ENCODE measurements at places on chromosomes 2 and 18.

DNA sequence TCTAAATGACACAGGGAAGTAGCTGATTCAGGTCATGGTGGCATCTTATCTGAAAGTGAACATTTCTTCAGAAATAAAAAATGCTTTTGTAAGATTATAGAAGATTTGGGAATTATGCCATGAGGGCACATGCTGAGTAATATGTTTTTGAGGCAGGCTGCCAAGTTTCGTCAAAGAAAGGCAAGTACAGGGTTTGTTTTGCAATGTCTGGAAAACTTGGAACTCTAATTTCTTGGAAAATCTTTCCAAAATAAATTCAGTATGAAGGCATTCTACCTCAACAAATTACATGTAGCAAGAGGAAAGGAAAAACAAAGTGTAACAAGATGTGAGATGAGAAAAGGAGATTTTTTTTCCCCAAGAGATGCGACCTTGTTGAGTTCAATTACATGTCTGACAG, 167.7 kb downstream of the PLCL1 start:
- H3K4me3 ChIP-seq, result no peak overlapping the region
- no peaks in the 10 kb centered on the region for H3K27me3 ChIP-seq
- no peak for DNase-seq
- peaks cover 4% of the 10 kb centered on the region for H3K4me1 ChIP-seq
- H3K36me3 ChIP-seq, result no peaks in the 10 kb centered on the region

DNA sequence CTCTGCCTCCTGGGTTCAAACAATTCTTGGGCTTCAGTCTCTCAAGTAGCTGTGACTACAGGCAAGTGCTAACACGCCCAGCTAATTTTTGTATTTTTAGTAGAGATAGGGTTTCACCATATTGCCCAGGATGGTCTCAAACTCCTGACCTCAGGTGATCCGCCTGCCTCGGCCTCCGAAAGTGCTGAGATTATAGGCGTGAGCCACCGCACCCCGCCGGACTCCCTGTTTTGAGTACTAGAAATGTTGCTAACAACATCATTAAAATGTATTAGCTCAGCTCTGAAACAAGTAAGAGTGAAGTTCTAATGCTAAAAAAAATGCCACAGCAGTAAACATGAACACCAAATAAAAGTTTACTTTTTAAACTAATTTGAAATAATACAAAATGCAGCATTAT, 937.7 kb downstream of the CPS1 start:
- no peak for DNase-seq
- no peak overlapping the region for H3K27ac ChIP-seq
- H3K4me1 ChIP-seq, result no peaks in the 10 kb centered on the region
- H3K4me3 ChIP-seq, result no peak overlapping the region
- no peaks in the 10 kb centered on the region for H3K27me3 ChIP-seq

- no peaks in the 10 kb centered on the region for H3K27me3 ChIP-seq
- H3K27ac ChIP-seq, result peak overlapping the region; percentile 55
- H3K36me3 ChIP-seq, result no peaks in the 10 kb centered on the region
- peaks cover 95% of the 10 kb centered on the region for H3K4me1 ChIP-seq
- DNase-seq, result no peak
- H3K4me3 ChIP-seq, result no peak overlapping the region
Measured at GRCh38 chr2:105760191-105760590, 15.5 kb downstream of the NCK2 start.

GRCh38 chr2:152542995-152543481, 174.2 kb downstream of the PRPF40A start:
- H3K4me1 ChIP-seq, result no peaks in the 10 kb centered on the region
- no peak overlapping the region for H3K27ac ChIP-seq
- no peak overlapping the region for H3K4me3 ChIP-seq
- H3K27me3 ChIP-seq, result no peaks in the 10 kb centered on the region
- DNase-seq, result no peak

DNA sequence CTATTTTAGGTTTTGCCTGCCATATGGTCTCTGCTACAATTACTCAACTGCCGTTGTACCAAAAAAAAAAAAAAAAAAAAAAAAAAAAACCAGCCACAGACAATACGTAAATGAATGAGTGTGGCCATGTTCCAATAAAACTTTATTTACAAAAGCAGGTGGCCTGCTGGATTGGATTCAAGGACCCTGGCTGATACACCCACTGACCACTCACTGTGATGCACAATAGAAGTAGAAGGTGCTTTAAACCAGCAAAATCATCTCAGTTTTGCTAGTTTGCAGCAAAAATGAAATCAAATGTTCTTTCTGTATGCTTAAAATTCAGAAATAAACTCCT, 137.4 kb downstream of the AKAIN1 start:
- no peak for DNase-seq
- H3K27ac ChIP-seq, result no peak overlapping the region
- H3K27me3 ChIP-seq, result no peaks in the 10 kb centered on the region
- H3K4me1 ChIP-seq, result peaks cover 18% of the 10 kb centered on the region
- no peak overlapping the region for H3K4me3 ChIP-seq

- DNase-seq, result no peak
- no peaks in the 10 kb centered on the region for H3K4me1 ChIP-seq
- H3K4me3 ChIP-seq, result no peak overlapping the region
- H3K36me3 ChIP-seq, result no peaks in the 10 kb centered on the region
Measured at GRCh38 chr2:69817729-69818501, 11.5 kb upstream of the GMCL1 start.

DNA sequence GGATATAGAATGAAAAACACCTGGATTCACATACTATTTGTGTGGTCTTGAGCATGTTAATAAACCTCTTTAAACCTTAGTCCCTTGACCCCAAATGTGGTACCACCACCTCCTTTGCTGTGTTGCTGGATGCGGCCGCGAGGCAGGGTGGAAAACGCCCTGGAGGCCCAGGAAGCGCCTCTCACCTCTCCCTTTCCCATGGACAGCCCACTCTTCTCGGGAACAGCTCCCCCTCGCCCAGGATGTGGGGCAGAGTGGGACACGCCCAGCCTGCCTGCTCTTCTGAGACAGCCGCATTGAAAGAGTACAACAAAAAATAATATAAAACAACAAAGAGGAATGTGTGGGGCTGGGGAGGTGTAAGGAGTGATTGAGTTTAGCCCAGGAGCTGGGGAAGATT, 549.0 kb upstream of the ID2 start:
- no peaks in the 10 kb centered on the region for H3K4me1 ChIP-seq
- no peak for DNase-seq
- no peaks in the 10 kb centered on the region for H3K36me3 ChIP-seq

DNA sequence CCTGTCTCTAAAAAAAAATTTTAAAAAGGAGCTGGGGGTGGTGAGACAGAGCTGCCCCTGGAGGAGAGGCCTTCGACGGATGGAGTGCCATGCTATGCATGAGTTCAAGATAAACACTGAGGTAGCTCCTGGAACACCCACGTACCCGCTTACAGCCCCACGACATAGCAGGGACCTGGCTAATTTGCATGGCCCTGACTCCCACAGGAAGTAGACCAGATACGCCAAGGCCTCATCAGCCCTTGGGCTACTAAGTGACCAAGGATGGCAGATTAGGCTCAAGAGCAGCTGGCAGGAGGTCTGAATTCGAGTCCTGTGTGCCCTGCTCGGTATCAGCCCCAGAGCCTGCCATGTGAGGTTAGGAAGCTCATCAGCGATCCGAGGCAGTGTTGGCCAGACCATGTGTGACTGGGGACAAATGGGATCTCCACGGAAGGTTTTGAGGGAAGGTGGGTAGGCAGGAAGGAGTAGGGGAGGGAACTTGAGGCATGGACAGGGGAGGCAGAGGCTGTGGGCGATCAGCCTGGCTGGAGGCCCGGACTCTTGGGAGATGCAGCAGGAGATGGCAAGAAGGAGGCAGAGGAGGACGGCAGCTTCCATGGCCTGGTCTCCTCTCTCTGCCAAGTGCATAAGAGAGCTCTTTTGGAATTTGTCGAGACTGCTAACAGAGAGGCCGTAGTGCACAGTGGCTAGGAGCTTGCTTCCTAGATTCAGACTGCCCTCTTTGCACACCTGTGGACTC, 218.3 kb downstream of the GLI2 start:
- H3K27me3 ChIP-seq, result no peaks in the 10 kb centered on the region
- no peak overlapping the region for H3K4me3 ChIP-seq
- no peak overlapping the region for H3K27ac ChIP-seq
- no peaks in the 10 kb centered on the region for H3K4me1 ChIP-seq
- no peak for DNase-seq

- H3K36me3 ChIP-seq, result peaks cover 5% of the 10 kb centered on the region
- no peaks in the 10 kb centered on the region for H3K4me1 ChIP-seq
- no peak overlapping the region for H3K4me3 ChIP-seq
Measured at GRCh38 chr2:11810237-11810977, 64.0 kb downstream of the LPIN1 start.

DNA sequence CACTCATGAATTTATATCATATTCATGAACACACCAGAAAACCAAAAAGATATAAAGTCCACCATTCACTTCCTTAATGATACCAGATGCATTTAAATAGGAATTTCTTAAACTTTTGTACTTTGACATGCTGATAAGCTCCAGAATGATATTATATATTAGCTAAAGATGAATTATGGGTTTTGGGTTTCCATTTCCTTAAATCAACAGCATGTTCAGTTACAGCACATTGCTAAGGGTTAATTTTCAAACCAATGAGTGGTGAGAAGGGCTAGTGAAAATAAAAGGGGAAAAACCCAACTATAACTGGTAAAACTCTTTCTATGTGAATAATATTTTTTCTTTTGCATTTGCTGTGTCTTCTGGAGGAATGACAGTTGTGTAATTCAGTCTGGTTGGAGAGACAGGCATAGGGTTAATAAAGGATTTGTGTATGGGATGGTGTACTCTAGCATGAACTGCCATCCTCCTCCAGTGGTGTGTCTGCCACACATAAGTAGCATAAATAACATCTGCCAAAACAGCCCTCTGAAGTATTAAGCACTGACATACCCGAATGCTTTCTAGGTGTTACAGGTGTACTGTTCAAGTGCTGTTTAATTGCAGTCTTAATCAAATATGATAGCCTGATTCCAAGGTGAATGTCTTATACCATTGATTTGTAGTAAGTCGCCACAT, 19.3 kb upstream of the CPS1 start:
- H3K4me1 ChIP-seq, result no peaks in the 10 kb centered on the region
- no peaks in the 10 kb centered on the region for H3K27me3 ChIP-seq
- H3K27ac ChIP-seq, result no peak overlapping the region
- H3K36me3 ChIP-seq, result no peaks in the 10 kb centered on the region
- no peak for DNase-seq

DNA sequence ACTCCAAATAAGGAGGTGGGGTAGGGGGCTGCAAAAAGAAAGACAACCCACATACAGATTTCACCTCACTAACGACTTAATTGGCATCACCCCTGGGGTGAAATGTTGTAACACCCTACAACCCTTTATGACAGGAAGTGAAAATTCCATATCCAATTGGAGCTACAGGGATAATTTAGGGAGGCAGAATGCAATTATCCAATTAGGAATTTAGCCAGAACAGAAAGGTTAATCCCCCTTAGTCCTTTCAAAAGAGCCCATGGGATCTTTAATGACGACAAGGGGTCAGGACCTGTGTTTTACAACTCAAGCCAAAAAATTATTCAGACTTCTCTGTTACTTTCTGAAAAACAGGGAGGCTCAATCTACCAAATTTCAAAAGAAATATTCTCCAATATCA, 1027.1 kb downstream of the TMEM182 start:
- no peak overlapping the region for H3K4me3 ChIP-seq
- no peak for DNase-seq
- H3K36me3 ChIP-seq, result no peaks in the 10 kb centered on the region

Measured in naive thymus-derived CD4-positive, alpha-beta T cell (primary cell).